ENCODE measurements at places on chromosomes 2 and 18.

GRCh38 chr2:172464400-172465129 is 37.2 kb downstream of the ITGA6 start:
- H3K36me3 ChIP-seq, result peaks cover 16% of the 10 kb centered on the region
- peak overlapping the region; percentile 62 for H3K27ac ChIP-seq
- DNase-seq, result no peak
- peaks cover 64% of the 10 kb centered on the region for H3K4me1 ChIP-seq

- H3K27me3 ChIP-seq, result no peaks in the 10 kb centered on the region
- no peaks in the 10 kb centered on the region for H3K36me3 ChIP-seq
- no peak overlapping the region for H3K4me3 ChIP-seq
- peaks cover 5% of the 10 kb centered on the region for H3K4me1 ChIP-seq
Observed at GRCh38 chr2:7530001-7530400, 612.8 kb downstream of the RNF144A start.

- peaks cover 19% of the 10 kb centered on the region for H3K27me3 ChIP-seq
- no peaks in the 10 kb centered on the region for H3K4me1 ChIP-seq
- H3K4me3 ChIP-seq, result no peak overlapping the region
- H3K36me3 ChIP-seq, result no peaks in the 10 kb centered on the region
- no peak for DNase-seq
Observed at GRCh38 chr2:63792530-63792929, 49.2 kb upstream of the UGP2 start.

GRCh38 chr2:3823748-3824147 is 120.4 kb downstream of the DCDC2C start:
- no peak overlapping the region for H3K4me3 ChIP-seq
- no peaks in the 10 kb centered on the region for H3K36me3 ChIP-seq
- H3K27ac ChIP-seq, result no peak overlapping the region
- no peak for DNase-seq
- H3K27me3 ChIP-seq, result no peaks in the 10 kb centered on the region

GRCh38 chr2:120520929-120521912 is 175.3 kb downstream of the INHBB start:
- no peak overlapping the region for H3K27ac ChIP-seq
- no peak overlapping the region for H3K4me3 ChIP-seq
- peaks cover 72% of the 10 kb centered on the region for H3K27me3 ChIP-seq

- no peaks in the 10 kb centered on the region for H3K4me1 ChIP-seq
- no peak for DNase-seq
- no peak overlapping the region for H3K27ac ChIP-seq
- H3K36me3 ChIP-seq, result no peaks in the 10 kb centered on the region
- H3K4me3 ChIP-seq, result no peak overlapping the region
- no peaks in the 10 kb centered on the region for H3K27me3 ChIP-seq
Observed at GRCh38 chr2:174796319-174796771, 32.1 kb upstream of the CHRNA1 start.

All from central memory CD8-positive, alpha-beta T cell (primary cell).